Inflammatory macrophage (primary cell): ENCODE measurements at places on chromosomes 7 and 10.

DNA sequence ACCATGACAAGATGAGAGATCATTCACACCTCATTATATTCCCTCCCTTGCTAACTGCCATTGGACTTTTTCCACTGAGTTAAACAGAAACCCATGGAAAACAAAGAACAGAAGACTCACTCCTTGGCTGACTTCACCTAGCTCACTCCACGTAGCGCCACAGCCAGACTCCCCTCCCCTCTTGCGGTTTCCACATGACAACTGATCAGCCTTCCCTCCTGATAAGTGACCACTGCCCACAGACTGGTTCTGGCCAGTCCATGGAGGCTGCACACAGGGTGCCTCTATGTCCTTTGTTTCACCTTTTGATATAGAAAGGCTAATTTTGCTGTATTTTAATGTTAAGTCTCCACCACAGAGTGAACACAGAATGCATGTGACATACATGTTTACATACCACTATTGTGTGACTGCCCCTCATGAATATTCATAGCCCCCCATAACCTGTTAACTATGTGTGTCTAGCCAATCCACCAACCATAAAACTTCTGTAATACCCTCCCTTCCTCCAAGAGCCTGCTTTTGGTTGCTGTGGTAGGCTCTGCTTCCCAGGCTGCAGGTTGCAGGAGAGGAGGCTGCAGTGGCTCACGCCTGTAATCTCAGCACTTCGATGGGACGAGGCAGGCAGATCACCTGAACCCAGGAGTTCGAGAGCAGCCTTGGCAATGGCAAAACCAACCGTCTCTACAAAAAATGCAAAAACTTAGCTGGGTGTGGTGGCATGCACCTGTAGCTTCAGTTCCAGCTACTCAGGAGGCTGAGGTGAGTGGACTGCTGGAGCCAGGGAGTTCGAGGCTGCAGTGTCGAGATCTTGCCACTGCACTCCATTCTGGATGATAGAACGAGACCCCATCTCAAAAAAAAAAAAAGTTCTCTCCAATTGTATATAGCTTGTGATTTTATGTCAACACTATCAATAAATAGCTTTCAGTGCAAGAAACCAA lies 10.0 kb upstream of the IFIT5 start:
- DNase-seq, result no peak

DNA sequence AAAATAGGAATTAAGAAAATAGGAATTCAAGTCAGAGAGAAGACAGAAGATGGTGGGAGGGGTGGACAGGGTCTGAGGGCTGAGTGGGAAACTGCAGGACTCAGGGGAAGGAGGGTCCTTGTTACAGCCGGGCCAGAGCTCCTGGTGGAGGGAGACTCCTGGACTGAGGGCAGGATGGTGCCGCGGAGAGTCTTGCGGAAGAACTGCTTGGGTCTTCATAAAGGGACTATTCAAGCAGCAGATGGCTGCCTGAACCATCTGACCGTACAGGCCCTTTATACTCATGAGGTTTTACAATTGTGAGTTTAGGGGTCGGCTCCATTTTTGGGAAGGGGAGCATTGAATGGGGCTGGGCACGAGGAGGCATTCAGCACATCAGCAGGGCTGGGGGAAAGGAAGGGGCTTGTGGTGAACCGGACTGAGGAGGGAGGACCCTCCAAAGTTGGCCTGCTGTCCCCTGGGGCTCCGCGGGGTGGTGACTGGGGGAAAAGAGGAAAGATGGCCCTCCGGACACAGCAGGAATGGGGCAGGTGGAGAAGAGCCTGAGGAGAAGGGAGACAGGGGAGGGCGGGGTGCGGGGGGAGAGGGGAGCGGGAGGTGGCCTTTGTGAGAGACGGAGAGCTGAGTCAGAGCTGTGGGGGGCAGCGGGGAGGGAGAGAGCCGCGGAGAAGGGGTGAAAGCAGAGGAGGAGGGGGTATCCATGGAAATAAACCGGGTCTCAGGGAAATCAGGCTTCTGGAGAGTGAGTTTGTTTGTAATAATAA lies 1.5 kb downstream of the FAM131B start:
- no peak for DNase-seq

- no peak for DNase-seq
Observed at GRCh38 chr7:151968357-151968756, 12.1 kb downstream of the GALNTL5 start.

GRCh38 chr10:665579-666091 lies 23.8 kb downstream of the DIP2C start:
- no peak for DNase-seq

DNA sequence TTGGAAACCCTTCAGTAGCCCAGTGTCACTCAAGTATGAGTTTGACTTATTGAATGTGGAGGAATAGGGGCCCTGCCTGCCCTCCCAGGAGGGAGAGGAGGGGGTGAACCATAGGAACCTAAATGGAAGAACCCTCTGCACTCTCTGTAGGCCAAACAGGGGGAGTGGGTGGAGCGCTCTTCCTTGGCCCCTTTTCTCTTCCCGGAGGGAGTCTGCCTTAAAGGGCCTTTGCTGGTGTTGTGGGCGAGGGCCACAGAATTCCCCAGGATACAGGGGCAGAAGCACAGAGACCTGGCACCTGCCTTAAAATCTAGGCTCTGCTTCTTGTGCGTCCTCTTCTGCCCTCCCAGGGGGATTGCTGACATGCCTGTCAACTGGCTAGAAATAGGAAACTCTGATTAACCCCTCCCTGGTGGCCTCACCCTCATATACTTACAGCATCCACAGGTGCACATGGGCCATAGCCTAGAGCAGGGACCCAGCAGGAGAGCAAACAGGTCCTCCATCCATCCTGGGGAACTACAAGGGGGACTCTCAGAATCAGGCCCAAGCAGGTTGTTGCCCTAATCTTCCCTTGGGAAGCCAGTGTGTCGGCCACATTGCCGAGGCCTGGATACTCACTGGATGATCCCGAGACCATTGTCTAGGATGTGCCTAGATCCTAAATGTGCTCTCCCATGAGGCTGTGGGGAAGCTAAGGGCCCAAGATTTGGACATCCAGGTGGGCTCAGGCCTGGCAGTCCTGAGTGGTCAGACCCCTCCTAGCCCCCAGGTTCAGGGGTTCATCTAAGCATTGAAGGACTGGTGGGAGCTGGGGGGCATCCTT lies 3.4 kb downstream of the TRIM8 start:
- no peak for DNase-seq
